ENCODE measurements at places on chromosomes 13 and 19. TPM values are rescaled to one million over a fixed set of nuclear protein-coding genes. Genes with fewer than 3 reads are reported as not detected.

The KLC3 gene
- total RNA-seq, result not detected

The NCAN gene
- total RNA-seq, result not detected

DNA sequence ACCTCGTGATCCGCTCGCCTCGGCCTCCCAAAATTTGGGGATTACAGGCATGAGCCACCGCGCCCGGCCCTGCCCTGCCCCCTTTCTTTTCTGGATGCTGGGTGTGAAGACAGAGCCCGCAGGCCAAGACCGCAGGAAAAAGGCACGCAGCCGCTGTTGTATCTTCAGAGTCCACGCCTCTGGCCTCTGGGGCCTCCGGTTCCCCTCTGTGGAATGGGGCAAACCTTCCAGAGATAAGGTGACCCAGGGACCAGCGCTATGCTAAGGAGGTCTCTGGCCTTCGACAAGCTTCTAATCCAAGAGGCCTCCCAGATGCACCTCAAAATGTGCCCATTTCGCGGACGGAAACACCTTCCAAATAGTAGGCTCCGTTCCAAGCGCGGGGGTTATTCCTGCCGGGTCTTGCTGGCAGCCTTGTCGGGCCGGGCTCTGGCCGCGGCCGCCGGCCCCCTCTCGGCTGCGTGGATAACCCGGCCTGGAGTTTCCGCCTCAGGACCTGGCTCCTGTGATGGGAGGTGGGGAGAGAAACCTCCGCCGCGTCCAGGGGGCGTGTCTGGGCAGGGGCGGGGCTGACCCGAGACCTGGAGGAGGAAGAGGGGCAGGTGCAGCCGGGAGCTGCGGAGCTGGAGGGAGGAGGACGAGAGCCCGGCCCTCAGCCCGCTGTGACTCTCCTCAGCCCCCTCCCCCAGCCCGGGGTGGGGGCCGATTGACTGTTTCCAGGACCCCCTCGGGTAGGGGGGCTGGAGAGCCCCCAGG, 13.1 kb downstream of the TJP3 start:
- H3K27ac ChIP-seq, result no peak overlapping the region
- peaks cover 8% of the 10 kb centered on the region for H3K27me3 ChIP-seq
- H3K36me3 ChIP-seq, result no peaks in the 10 kb centered on the region
- peak overlapping the region; percentile 47 for H3K4me3 ChIP-seq

DNA sequence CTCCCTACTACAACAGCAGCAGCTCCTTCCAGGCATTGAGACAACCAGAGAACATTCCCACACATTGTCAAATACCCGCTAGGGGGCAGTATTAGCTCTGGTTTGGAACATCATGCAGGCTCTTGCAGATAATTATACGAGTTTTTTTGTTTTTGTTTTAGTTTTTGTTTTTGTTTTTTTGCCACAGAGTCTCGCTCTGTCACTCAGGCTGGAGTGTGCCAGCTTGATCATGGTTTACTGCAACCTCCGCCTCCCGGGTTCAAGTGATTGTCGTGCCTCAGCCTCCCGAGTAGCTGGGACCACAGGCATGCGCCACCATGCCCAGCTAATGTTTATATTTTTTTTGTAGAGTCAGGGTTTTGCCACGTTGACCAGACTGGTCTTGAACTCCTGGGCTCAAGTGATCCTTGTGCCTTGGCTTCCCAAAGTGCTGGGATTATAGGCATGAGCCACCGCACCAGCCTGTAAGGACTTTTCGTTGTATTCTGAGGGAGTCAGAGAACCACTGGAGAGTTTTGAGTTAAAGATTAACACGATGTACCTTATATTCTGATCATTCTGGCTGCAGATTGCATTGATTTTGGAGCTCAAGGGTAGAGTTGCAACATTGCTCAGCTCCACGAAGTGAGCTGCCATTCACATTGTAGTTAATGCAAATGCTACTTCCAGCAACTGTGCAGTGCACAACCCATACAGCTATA, 41.7 kb upstream of the CEACAM20 start:
- H3K36me3 ChIP-seq, result no peaks in the 10 kb centered on the region

DNA sequence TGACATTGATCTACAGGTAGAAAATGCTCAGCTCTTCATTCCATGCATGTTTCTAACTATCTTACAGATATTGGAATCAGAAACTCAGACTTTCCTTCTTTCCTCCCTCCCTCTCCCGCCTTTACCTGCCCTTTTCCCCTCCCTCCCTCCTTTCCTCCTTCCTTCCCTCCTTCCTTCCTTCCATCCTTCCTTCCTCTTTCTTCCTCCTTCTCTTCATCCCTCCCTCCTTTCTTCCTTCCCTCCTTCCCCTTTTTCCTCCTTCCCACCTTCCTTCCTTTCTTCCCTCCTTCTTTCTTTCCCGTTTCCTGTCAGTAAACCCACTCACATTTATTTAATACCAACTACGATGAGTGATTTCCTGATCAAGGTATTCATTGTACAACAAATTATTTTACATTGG, 113.4 kb upstream of the IRS2 start:
- H3K36me3 ChIP-seq, result no peaks in the 10 kb centered on the region
- H3K4me3 ChIP-seq, result no peak overlapping the region
- no peaks in the 10 kb centered on the region for H3K4me1 ChIP-seq
- no peak overlapping the region for H3K27ac ChIP-seq

DNA sequence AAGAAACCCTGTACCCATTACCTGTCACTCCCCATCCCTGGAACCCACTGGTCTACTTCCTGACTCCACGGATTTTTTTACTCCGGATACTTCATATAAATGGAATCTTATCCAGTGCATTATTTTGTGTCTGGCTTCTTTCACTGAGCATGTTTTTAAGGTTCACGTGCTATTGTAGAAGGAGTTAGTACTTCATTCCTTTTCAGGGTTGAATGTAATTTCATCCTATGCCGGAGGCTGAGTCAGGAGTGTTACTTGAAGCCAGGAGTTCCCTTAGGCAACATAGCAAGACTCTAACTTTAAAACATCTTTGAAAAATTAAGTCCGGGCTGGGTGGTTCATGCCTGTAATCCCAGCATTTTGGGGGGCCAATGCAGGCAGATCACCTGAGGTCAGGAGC, 17.9 kb upstream of the ELAVL1 start:
- no peak for DNase-seq
- H3K27me3 ChIP-seq, result no peaks in the 10 kb centered on the region
- H3K36me3 ChIP-seq, result no peaks in the 10 kb centered on the region
- H3K4me3 ChIP-seq, result no peak overlapping the region

DNA sequence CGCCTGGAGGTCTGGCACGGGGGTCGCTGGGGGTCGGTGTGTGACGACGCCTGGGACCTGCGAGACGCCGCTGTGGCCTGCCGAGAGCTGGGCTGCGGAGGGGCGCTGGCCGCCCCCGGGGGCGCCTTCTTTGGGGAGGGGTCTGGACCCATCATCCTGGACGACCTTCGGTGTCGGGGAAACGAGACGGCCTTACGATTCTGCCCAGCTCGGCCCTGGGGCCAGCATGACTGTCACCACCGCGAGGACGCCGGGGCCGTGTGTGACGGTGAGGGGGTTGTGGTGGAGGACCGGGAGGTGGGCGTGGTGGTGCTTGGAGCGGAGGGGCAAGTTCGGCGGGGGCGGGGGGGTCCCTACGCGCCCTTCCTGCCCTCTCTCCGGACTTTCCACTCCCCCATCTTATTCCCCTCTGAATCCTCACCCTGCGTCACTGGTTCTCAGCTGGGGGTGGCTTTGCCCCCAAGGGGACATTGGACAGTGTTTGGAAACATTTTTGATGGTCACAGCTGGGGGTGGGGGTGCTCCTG, 5.5 kb downstream of the SSC5D start:
- no peak overlapping the region for H3K27ac ChIP-seq
- H3K4me1 ChIP-seq, result peaks cover 3% of the 10 kb centered on the region
- no peaks in the 10 kb centered on the region for H3K36me3 ChIP-seq

- no peak for DNase-seq
Observed at GRCh38 chr13:57858376-57858775, 226.8 kb downstream of the PCDH17 start.

GRCh38 chr19:51721905-51722304, 1.9 kb downstream of the HAS1 start:
- no peaks in the 10 kb centered on the region for H3K4me1 ChIP-seq
- H3K36me3 ChIP-seq, result no peaks in the 10 kb centered on the region
- peaks cover 6% of the 10 kb centered on the region for H3K27me3 ChIP-seq
- H3K4me3 ChIP-seq, result no peak overlapping the region

DNA sequence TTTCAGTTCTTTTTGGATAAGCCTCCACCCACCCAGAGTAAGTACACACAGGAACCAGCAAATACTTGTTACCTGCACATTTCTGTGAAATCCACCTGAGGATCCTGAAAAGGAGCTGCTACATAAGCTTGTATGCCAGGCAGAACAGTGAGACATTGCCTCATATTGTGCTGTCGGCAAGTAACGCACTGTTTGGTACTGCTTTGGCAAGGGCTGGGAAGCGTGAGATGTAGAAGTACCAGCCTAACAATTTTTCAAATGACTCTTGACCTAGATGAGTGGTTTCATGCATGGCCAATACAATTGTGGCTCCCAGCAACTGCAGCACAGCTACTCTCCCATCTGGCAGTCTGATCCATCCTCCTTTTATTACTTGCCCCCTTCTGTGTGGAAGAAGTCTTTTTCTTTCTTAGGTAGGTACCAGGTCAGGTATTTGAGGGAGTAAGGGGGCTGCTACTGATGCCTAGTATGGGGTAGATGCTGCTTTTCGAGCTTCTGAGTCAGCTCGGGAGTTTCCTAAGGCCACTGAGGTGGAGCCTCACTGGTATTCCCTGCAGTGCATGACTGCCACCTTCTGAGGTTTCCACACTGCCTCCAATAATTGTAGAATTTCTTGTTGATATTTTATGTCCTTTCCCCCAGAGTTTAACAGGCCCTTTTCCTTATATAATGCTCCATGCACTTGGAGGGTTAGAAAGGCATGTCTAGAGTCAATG, 52.2 kb downstream of the ZNF737 start:
- no peaks in the 10 kb centered on the region for H3K36me3 ChIP-seq
- DNase-seq, result no peak
- H3K4me3 ChIP-seq, result no peak overlapping the region
- H3K27ac ChIP-seq, result no peak overlapping the region
- H3K27me3 ChIP-seq, result no peaks in the 10 kb centered on the region
- no peaks in the 10 kb centered on the region for H3K4me1 ChIP-seq

DNA sequence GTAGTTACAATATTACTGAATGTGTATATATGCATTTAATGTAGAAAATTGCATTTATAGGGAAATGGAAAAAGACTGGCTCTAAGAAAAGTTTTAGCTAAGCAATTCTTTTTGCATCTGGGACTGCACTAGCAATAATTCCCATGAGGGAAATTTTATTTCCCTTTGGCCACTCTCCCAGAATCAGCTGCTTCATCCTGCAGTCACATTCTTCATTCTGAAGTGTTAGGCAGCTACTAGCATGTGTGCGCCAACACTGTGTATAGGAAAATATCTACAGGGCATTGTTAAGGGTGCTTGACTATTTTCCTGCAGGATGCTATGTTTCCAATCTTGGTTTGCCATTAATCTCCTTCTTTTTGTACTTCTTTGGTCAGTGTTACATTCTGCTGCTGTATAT, 312.8 kb upstream of the PCDH20 start:
- no peak overlapping the region for H3K27ac ChIP-seq
- H3K4me3 ChIP-seq, result no peak overlapping the region
- H3K4me1 ChIP-seq, result no peaks in the 10 kb centered on the region
- no peaks in the 10 kb centered on the region for H3K27me3 ChIP-seq
- H3K36me3 ChIP-seq, result no peaks in the 10 kb centered on the region

The IGFL1 gene
- total RNA-seq, result not detected

The USHBP1 gene
- total RNA-seq, result 0.61 TPM

GRCh38 chr19:22783651-22784410, at the start of gene ZNF99:
Gene ZNF99 (minus strand): TSS chr19:22784151. CDS start chr19:22784016, 135 bp downstream.
- H3K4me3 ChIP-seq, result no peak within 1 kb of the TSS
- H3K27me3 ChIP-seq, result peaks cover 6% of the 10 kb centered on the region
- H3K4me1 ChIP-seq, result no peaks in the 10 kb centered on the region
- H3K27ac ChIP-seq, result no peak within 1 kb of the TSS
- H3K36me3 ChIP-seq, result no peaks in the 10 kb centered on the region

GRCh38 chr13:40341096-40341471, 325.4 kb downstream of the FOXO1 start:
- no peak for DNase-seq
- no peak overlapping the region for H3K27ac ChIP-seq
- no peak overlapping the region for H3K4me3 ChIP-seq
- H3K27me3 ChIP-seq, result no peaks in the 10 kb centered on the region
- H3K4me1 ChIP-seq, result no peaks in the 10 kb centered on the region

Data from T-cell (primary cell).